ENCODE measurements at places on chromosomes 2 and 18. TPM values are rescaled to one million over a fixed set of nuclear protein-coding genes. Genes with fewer than 3 reads are reported as not detected.

- H3K27ac ChIP-seq = peak overlapping the region; percentile 22
- H3K27me3 ChIP-seq = peaks cover 4% of the 10 kb centered on the region
- no peak for DNase-seq
Observed at GRCh38 chr2:148614322-148615049, 30.1 kb upstream of the EPC2 start.

DNA sequence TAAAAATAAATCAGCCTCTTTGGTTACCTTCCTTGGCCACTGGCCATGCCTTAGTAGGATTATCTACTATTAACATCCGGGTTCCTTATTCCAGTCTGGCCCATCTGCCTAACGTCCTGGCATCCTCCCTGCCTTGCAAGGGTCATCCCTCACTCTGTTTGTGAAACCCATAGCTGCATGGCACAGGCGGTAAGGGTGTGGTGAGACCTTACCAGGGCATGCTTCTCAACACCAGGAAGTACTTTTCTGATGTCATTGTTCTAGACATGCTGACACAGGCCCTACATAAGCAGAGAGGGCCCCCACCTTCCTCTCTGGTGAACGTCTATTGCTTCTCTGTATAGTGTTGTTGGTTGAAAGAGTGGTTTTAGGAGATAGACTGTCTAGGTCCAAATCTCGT lies 296.8 kb upstream of the SPRED2 start:
- no peak overlapping the region for H3K4me3 ChIP-seq
- no peak overlapping the region for H3K27ac ChIP-seq
- no peaks in the 10 kb centered on the region for H3K4me1 ChIP-seq
- no peak for DNase-seq

DNA sequence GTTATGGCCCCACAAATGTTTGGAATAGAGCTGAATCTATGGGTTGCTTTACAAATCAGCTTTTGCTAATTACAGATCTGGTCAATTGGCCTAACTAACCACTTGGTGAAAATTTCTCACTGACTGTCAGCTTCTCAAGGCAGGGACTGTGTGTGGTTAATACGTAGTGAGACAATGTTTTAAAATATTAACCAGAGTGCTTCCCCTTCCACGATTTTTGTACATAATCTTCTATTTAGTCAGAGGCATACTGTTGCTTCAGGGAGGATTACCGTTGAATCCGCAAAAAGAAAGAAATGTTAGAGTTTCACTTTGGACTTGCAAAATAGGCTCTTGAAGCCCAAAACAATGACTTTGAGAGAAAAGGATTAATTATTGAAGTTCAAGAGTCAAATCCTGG lies 14.9 kb upstream of the KCNS3 start:
- no peaks in the 10 kb centered on the region for H3K36me3 ChIP-seq
- no peak for DNase-seq
- H3K27me3 ChIP-seq = peaks cover 8% of the 10 kb centered on the region
- H3K27ac ChIP-seq = no peak overlapping the region
- H3K4me1 ChIP-seq = no peaks in the 10 kb centered on the region

GRCh38 chr18:77057006-77057395 lies 75.6 kb downstream of the MBP start:
- no peaks in the 10 kb centered on the region for H3K27me3 ChIP-seq
- H3K4me1 ChIP-seq = peaks cover 87% of the 10 kb centered on the region
- DNase-seq = no peak
- peak overlapping the region; percentile 100 for H3K27ac ChIP-seq
- peak overlapping the region; percentile 51 for H3K4me3 ChIP-seq

DNA sequence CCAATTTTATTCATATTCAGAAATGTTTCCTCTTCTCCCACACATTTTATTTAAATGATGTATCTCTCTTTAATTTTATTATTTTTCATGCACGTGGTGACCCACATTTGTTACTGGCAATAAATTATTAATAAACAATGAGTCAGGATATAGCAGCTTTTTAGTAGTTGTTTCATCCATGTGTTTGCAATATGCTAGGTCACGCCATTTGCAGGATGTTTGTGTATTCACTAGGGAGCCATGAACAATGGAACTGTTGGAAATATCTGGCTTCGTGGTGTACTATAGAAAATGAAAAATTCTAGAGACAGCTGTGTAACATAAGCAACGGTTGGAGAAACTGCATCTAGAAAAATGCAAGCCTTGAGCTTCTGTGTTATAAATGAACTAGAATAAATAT lies 176.0 kb upstream of the COL3A1 start:
- H3K27me3 ChIP-seq = no peaks in the 10 kb centered on the region
- H3K36me3 ChIP-seq = no peaks in the 10 kb centered on the region
- H3K4me1 ChIP-seq = no peaks in the 10 kb centered on the region
- no peak overlapping the region for H3K27ac ChIP-seq

- peaks cover 3% of the 10 kb centered on the region for H3K36me3 ChIP-seq
- peak; percentile 63 for DNase-seq
- peaks cover 25% of the 10 kb centered on the region for H3K4me1 ChIP-seq
- H3K27ac ChIP-seq = peak overlapping the region; percentile 87
- H3K4me3 ChIP-seq = peak overlapping the region; percentile 87
Observed at GRCh38 chr2:158457092-158457825, 507 bp downstream of the PKP4 start.

DNA sequence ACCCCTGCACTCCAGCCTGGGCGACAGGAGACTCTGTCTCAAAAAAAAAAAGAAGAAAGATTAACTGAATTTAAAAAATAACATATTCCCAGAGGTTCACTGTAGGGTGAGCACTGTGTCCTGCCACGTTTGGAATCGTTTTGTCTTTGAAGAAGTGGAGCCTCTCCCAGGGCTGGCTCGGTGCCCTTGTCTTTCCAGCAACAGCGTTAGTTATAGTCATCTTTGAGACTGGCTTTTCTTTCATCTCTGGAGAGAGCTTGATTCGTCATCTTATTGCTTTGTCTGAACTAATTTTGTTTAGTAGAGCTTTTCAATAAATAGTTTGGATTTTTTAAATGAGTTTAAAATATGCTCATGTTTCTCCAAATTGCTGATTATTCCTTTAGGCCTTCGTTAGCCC lies 50.5 kb downstream of the IMPA2 start:
- no peak overlapping the region for H3K27ac ChIP-seq
- no peak overlapping the region for H3K4me3 ChIP-seq
- H3K4me1 ChIP-seq = no peaks in the 10 kb centered on the region
- H3K36me3 ChIP-seq = no peaks in the 10 kb centered on the region
- no peaks in the 10 kb centered on the region for H3K27me3 ChIP-seq
- no peak for DNase-seq

- H3K4me3 ChIP-seq = no peak overlapping the region
- no peak for DNase-seq
- H3K27me3 ChIP-seq = peaks cover 4% of the 10 kb centered on the region
- H3K4me1 ChIP-seq = no peaks in the 10 kb centered on the region
- no peak overlapping the region for H3K27ac ChIP-seq
Observed at GRCh38 chr18:435940-436339, 64.6 kb downstream of the COLEC12 start.

Gene SLC9A2
- total RNA-seq = not detected

- no peak overlapping the region for H3K4me3 ChIP-seq
- DNase-seq = no peak
- no peaks in the 10 kb centered on the region for H3K36me3 ChIP-seq
- H3K27ac ChIP-seq = no peak overlapping the region
- peaks cover 9% of the 10 kb centered on the region for H3K27me3 ChIP-seq
Observed at GRCh38 chr2:207215308-207215707, 49.6 kb upstream of the KLF7 start.

Gene KLF7
- 16.5 TPM for total RNA-seq

DNA sequence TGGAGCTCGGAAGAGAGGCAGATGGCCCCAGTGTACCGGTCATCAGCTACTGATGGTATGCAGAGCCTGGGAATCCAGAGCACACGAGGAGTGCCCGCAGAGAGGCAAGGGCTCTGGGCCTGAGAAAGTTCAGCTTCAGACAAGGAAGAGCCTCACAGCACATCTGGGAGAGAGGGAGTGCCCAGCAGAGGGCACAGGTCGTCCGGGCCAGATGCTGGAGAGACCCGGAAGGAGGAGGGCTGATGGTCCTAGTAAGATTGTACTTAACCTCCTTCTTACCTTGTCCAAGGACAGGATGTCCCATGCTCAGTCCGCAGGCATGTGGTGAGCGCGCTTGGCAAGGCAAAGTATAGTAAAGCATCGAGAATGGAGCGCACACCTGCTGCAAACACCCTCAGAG lies 24.4 kb upstream of the CHMP1B start:
- no peak overlapping the region for H3K27ac ChIP-seq
- H3K4me1 ChIP-seq = no peaks in the 10 kb centered on the region
- no peak for DNase-seq
- H3K36me3 ChIP-seq = no peaks in the 10 kb centered on the region

All from activated CD8-positive, alpha-beta T cell treated with anti-CD3 and anti-CD28 coated beads, Interleukin-2, amount 10 ng/mL, durations not matched to agents 7 days and 5 days (primary cell).